ENCODE measurements at places on chromosomes 5 and 9.

DNA sequence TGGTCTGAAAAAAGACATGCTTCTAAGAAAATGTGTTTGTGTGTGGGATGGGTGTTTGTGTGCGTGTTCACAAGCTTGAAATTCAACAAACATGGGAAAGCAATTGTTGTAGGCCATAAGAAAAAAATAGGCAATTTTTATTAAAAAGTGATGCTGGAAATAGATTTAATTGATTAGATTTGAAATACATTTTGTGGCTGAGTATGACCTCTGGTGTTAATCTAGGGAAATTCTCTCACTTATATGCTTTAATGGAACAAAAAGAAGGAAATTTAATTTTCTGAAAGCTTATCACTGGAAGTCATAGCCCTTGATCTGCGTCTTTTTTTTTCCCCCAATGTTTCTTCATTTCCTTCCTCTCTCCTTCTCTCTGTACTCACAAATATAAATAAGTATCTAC is 3.5 kb upstream of the KCNN2 start:
- no peak for DNase-seq

- DNase-seq, result no peak
Measured at GRCh38 chr9:81113453-81114124, 575.8 kb downstream of the TLE1 start.

- no peak for DNase-seq
Measured at GRCh38 chr5:57072218-57072892, 101.5 kb upstream of the GPBP1 start.

- no peak for DNase-seq
Measured at GRCh38 chr5:165157219-165157618, 1651.8 kb downstream of the MAT2B start.

GRCh38 chr5:2039180-2039531 is 156.4 kb upstream of the IRX4 start:
- no peak for DNase-seq

- no peak for DNase-seq
Measured at GRCh38 chr5:129460672-129460935, 506 bp downstream of the ADAMTS19 start.

DNA sequence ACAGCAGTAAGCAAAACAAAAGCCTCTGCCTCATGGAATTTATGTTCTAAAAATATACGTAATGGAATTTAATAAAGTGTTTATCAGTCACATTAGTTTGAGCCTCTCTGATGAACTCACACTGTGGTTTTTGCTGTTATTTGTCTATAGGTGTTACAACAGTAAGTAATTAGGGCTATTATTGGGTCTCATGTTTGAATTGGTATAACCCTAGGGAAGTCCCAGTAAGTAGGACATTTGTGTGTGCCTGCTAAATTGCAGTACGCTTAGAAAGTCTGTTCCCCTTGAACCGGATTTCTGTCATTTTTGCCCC is 197.6 kb downstream of the NR3C1 start:
- DNase-seq, result no peak

Measured in activated T-cell treated with anti-CD3 and anti-CD28 coated beads for 48 hours (primary cell).